ENCODE measurements at places on chromosomes 7 and 10. TPM values are rescaled to one million over a fixed set of nuclear protein-coding genes. Genes with fewer than 3 reads are reported as not detected.

The DRGX gene
- not detected for total RNA-seq

- no peak for DNase-seq
Observed at GRCh38 chr7:47302560-47302959, 279.4 kb downstream of the TNS3 start.

The NUTM2B gene
- not detected for total RNA-seq

The LLCFC1 gene
- not detected for total RNA-seq

DNA sequence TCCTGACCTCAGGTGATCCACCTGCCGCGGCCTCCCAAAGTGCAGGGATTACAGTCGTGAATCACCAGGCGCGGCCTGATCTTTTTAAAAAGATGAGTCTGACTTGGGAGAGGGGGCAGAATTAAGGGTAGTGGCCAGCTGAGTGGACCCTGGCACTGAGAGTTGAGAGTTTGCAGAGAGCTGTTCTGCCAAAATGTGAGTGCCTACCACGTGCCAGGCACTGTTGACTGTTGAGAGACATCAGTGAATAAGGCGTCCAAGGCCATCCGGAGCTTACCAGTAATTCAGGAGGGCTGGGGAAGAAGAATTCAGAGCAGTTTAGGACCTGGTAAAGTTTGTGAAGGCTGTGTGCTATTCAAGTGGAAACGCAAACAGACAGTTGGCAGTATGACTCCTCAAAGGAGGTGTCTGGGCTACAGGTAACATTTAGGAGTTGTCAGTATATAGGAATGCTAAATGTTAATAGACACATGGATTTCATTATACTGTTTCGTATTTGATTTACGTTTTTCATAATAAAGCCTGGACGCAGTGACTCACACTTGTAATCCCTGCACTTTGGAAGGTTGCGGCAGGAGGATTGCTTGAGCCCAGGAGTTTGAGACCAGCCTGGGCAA, 1.5 kb downstream of the NIPSNAP2 start:
- DNase-seq = no peak

The SLC39A12 gene
- total RNA-seq = not detected

The PAPOLB gene
- not detected for total RNA-seq

Data from activated CD4-positive, alpha-beta T cell treated with anti-CD3 and anti-CD28 coated beads for 36 hours (primary cell).